CD4-positive, alpha-beta T cell treated with Interleukin-2 at 100 ng/mL for 4 hours (primary cell): ENCODE measurements at places on chromosomes 2 and 18.
A peak's percentile ranks its signal among the peaks of the same experiment; 100 is the strongest.

- DNase-seq = no peak
These were observed 41.3 kb upstream of the MSH6 start for GRCh38 chr2:47741637-47742036.

DNA sequence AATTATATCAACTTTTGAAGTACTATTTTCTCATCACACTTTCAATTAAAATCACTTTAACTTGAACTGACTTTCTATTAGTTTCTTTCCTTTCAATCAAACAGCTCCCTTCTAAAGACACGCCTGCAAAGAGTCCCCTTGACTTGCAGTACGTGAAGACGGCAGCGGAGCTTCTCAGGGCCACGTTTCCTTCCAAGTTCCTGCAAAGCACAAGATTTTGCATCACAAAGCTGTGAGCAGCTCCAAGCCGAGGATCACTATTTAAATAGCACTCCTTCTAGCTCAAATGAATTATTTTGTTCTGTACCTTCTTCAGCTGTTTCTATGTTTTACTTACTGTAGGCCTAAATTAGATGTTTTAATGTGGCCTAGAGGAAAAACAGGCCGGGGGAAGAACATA, 30.8 kb downstream of the SH3YL1 start:
- DNase-seq = no peak

DNA sequence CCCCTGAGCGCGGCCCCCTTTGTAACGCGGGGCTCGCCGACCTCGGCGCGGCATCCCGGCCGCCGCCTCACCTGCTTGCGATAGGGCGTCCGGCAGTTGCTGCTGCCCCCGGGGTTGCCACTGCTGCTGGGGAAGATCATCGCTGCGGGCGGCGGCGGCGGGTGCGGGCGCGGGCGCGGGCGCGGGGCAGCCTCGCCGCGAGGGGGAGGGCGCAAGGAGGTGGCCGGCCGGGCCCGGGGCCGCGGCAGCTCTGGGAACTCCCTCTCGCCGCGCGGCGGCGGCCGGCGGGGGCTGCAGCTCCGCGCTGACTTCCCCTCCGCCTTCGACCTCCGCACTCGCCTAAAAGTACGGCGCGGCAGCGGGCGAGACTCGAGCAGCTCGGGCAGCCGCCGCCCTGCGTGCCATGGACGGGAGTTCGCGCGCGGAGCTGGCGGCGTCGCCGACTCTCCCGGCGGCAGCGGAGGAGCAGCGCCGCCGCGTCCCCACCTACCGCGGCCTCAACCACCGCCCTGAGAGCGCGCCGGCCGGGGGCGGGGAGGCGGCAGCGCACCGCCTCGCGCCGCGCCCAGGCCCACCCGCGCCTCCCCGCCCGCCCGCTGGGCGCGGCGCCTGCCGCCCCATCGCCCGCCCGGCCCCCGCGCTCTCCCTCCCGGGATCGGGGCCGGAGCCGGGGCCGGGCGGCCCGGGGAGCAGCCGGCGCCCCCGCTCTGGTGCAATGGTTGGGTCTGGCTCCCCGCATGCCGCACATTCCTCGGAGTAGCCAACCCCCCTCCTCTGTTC, 86.0 kb downstream of the RBMS1 start:
- DNase-seq = peak; percentile 61

DNA sequence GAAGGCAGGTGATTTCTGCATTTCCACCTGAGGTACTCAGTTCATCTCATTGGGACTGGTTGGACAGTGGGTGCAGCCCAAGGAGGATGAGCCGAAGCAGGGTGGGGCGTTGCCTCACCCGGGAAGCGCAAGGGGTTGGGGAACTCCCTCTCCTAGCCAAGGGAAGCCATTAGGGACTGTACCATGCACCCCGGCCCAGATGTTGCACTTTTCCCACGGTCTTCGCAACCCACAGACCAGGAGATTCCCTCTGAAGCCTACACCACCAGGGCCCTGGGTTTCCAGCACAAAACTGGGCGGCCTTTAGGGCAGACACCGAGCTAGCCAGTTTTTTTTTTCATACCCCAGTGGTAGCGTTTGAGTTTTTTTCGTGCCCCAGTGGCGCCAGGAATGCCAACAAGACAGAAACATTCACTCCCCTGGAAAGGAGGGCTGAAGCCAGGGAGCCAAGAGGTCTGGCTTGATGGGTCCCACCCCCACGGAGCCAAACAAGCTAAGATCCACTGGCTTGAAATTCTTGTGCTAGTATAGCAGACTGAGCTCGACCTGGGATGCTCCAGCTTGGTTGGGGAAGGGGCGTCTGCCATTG, 75.9 kb upstream of the RANBP2 start:
- no peak for DNase-seq

DNA sequence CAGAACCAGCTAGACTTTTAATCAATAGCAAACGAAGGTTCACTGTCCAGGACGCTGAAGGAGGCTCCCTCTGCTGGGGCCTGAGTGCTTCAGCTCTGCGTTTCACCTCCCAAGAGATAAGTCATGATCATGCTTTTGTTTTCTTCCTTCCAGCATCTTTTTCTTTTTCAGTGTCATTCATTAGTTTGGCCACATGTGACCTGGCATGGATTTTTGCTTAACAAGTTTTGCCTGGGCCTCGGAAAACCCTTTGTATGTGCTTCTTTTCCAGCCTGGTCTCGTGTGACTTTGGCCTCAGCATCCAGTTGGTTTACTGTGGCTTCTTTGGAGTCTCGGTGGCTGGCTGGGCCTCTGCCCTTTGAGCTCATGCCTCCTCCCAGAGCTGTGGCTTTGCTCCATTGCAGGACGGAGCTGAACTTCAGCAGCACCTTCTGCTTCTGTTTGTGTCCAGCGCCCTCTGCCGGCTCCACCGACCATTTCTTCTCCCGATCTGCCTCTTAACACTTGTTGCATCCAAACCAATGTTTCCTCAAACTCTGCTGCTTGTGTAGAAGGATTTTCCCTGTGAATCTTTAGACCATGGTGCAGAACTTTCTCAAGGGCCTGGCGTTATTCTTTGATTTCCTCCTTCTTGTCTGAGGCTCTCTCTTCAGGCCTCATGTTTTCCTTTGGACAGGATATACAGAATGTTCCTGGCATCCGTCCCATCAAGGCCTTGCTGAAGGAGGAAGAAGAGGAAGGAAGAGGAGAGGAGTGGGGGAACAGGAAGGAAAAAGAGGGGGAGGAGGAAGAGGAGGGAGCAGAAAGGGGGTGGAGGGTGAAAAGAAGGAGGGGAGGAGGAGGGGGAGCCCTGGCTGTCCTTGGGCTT, 23.6 kb upstream of the HES6 start:
- peak; percentile 74 for DNase-seq

GRCh38 chr2:98025481-98026037, 29.8 kb upstream of the TMEM131 start:
- no peak for DNase-seq

DNA sequence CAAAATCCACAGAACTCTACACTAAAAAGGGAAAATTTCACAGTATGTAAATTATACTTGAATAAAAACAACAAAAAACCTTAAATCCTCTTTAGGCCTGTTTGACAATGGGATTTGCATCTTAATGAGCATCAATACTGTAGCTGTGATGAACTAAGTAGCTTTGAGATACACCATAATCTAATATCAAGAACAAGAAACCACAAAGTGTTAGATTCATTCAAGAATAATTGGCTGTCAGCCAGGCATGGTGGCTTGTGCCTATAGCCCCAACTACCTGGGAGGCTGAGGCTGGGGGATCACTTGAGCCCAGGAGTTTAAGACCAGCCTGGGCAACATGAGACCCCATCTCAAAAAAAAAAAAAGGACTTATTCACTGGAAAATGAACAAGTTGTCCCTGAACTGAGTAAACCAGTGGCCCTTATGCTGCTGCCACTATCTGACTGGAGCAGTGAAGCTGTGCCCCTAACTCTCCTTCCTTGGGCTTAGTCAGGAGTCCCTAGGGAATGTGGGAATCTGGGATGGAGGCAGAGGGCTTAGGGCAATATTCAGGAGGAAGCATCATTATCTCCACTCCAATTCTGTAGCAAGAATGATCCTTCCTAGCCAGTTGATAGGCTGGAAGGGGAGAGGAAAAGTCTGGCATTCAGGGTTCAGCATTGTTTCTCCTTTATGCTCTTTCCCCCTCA, 88.5 kb downstream of the PRKCE start:
- DNase-seq = no peak

DNA sequence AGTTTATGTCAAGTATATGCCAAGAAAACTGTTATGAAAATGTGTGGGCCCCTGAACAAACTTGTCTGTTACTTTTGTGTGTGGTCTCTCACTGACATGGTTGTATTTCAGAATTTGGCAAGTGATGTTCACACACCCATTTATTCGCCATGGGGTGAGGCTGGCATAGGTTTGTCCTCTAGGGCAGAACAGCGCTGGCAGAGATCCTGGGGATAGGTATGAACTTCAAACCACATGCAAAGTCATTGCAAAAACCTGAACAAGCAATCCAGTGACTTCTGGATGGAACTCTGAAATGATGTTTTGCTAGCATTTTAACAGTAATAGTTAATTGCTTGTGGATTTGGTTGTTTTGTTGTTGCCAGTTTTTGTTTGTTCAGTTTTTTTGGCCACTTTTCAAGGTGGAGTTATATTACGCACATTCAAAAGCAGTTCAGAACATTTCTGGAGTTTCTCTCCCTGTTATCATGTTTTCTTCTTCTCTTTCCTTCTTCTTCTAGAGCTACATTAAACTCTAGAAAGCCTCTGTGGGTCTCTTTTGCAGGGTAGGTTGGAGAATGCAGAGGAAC, 78.5 kb downstream of the MDH1 start:
- no peak for DNase-seq

- no peak for DNase-seq
These were observed 28.3 kb downstream of the DRC1 start for GRCh38 chr2:26429779-26430578.

- no peak for DNase-seq
These were observed 13.8 kb downstream of the ROCK2 start for GRCh38 chr2:11330457-11331142.

GRCh38 chr2:217903859-217904613, 98.8 kb downstream of the TNS1 start:
- DNase-seq = no peak

DNA sequence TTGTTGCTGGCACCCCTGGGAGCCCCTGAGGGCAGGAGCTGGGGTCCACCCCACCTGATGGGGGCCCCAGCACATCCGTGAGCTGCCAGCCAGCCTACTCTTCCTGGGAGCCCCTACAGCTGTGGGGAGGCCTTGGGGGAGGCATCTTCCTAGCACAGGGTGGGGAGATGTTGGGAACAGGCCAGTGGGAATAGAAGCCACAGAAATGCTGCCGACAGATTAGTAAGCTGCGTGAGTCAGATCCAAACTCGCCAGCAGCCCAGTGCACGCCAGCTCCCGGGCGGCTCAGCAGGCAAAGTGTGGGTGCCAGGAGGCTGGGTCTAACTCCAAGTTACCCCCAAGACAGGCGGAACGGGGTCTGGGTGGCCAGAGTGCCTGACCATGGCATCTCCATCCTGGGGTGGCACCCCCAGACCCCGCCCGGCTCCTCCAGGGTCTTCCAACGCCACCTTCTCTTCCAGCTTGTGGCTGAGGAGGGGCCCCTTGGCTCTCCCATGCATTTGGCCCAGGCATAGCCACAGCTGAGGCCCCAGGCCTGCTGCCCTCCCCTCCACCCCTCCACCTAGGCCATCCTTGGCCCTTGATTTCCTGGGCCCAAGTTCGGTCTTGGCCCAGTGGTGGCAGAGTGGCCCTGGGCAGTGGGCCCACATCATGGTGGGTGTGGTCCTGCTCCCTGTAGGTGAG, 15.3 kb downstream of the CROCC2 start:
- DNase-seq = no peak

DNA sequence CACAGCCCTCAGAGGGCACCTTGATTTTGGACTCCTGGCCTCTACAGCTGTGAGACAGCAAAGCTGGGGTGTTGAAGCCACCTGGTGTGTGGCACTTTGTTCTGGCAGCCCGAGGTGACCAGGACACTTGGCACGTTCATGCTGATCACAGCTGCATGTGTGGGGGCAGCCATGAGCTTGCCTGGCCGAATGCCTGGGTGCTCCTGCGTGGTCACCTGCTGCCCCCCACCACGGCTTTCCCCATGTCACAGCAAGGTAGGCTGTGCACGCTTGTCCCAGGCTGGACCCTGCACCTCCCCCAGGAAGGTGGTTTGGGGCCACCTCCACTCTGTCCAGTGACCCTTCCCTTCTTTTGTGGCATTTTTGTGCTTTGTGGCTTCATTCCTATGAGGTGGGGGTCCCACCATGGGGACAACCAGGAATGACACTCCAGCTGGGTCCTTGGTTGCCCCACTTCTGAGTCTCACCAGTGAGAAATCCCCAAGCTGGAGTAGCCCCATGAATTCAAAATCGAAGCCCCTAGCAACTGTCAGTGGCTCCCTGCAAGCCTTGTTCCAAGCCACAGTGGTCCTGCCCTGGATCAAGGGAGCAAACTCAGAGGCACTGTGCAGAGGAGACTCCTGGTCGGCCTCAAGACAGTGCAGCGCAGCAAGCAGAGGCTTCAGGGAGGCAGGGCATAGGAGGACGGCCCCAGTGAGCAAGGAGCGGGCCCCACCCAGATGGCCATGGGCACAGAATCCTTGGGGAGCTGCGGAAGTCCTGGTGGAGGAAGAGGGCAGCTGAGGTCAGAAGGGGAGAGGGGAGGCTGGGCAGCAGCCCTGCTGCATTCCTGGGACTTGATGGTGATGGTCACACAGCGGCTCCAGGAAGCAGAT, 121.4 kb upstream of the HS6ST1 start:
- no peak for DNase-seq

- DNase-seq = peak; percentile 8
These were observed 414.2 kb upstream of the CHST9 start for GRCh38 chr18:27599202-27599829.

- no peak for DNase-seq
These were observed 7.7 kb downstream of the RNF149 start for GRCh38 chr2:101300836-101301235.

DNA sequence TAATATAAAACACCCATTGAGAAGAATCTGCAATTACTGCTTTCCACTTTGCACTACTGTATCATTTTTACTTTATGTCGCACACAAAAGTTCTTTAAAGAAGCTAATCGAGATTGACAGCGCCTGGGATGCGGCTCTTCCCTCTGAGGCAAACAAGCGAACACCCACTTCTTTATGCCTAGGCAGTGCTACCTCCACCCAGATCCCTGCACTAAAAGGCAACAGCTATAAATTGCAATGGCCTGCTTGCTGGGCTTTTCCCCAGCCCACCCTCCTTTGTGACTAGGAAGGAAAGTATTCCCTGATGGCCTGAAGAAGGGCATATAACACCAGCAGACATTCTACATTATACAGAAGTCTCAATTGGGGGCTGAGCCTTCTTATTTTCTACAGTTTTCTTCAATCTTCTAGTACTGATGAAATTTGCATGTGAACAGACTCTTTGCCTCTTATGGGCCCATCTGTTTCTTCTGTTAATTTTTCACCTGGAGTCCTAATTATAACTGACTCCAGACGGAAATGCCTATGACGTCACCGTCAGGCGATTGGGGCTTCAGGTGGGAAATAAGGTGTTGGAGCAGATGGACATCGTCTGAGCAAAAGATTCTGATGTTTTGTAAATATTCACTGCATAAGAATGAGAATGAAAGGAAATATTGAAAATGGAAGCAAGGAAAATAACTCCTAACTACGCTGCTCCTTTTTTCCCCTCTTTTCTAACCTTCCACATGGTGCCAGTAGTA, 138.9 kb upstream of the DCC start:
- no peak for DNase-seq
